ENCODE measurements at places on chromosomes 7 and 10. TPM values are rescaled to one million over a fixed set of nuclear protein-coding genes. Genes with fewer than 3 reads are reported as not detected.

Gene KAZALD1
- 18.9 TPM for total RNA-seq

- no peaks in the 10 kb centered on the region for H3K27me3 ChIP-seq
- no peak overlapping the region for H3K27ac ChIP-seq
- DNase-seq, result no peak
- no peaks in the 10 kb centered on the region for H3K36me3 ChIP-seq
Observed at GRCh38 chr7:37532636-37533035, 84.0 kb upstream of the ELMO1 start.

DNA sequence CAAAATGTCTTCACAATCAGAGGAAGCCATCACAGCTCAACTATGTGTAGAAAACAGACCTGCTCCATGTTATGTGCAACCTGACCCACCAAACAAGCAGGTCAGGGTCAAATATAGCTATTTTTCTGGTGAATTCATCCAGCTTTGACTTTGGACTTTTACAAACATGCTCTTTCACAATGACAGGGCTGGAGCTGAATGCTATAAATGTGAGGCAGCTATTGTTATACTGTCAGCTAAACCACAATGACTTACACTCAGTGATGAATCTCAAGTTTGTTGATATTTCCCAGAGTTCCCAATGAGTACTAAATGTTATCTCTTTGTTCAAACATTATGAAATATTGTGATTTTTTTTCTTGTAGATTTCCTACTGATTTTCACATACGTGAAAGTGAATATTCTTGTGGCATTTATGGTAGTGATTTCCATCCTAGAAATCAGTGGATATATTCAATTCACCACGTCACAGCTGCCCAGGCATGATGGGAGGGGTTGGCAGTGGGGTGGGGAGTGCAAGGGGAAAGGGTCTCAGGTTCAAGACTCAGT lies 2.5 kb upstream of the ITIH2 start:
- H3K4me1 ChIP-seq, result peaks cover 25% of the 10 kb centered on the region
- no peaks in the 10 kb centered on the region for H3K36me3 ChIP-seq
- peaks cover 10% of the 10 kb centered on the region for H3K27me3 ChIP-seq
- DNase-seq, result no peak

GRCh38 chr7:48252995-48253394 lies 81.7 kb downstream of the ABCA13 start:
- H3K4me1 ChIP-seq, result peaks cover 11% of the 10 kb centered on the region
- H3K36me3 ChIP-seq, result no peaks in the 10 kb centered on the region
- no peaks in the 10 kb centered on the region for H3K27me3 ChIP-seq
- H3K4me3 ChIP-seq, result no peak overlapping the region
- no peak for DNase-seq
- H3K27ac ChIP-seq, result no peak overlapping the region

DNA sequence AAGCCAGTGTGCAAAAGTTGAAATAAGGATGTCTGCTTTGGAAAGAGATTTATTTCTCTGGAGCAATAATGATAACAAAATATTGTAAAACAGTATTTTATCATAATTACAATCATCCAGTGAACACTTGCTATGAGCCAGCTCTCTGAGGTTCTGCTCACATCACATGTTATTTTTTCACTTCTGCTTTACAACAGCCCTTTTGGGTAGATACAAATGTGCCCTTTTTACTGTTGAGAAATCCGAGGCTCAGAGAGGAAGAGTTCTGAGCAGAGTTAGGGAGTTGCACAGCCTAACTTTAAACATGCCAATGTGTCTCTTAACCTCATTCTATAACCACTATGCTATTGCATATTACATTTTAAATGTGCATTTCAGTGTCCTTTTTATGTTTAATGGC lies 232.6 kb upstream of the CDC14C start:
- H3K36me3 ChIP-seq, result no peaks in the 10 kb centered on the region
- H3K4me3 ChIP-seq, result no peak overlapping the region
- H3K4me1 ChIP-seq, result no peaks in the 10 kb centered on the region
- peaks cover 3% of the 10 kb centered on the region for H3K27me3 ChIP-seq

Gene SEPTIN14
- not detected for total RNA-seq
